ENCODE measurements at places on chromosomes 11 and 22.

DNA sequence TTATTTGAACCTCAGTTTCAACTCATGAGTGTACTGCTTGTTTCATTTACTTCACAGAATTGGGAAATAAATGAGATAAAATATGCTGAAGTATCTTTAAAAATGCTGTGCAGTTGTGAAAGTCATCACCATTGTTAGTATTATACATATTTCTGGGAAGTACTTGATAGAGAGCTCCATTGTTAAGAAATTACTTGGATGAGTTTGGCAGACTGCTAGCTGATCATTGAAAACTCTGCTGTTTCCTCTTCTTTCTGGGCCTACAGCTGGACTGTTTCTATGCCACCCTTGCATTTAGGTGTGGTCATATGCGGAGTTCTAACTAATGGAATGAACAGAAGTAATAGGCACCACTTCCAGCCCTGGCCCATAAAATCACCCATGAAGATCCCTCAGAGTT is 10.0 kb downstream of the SIK2 start:
- DNase-seq: no peak

GRCh38 chr22:17867160-17867785 is 93.0 kb upstream of the BID start:
- DNase-seq: no peak

DNA sequence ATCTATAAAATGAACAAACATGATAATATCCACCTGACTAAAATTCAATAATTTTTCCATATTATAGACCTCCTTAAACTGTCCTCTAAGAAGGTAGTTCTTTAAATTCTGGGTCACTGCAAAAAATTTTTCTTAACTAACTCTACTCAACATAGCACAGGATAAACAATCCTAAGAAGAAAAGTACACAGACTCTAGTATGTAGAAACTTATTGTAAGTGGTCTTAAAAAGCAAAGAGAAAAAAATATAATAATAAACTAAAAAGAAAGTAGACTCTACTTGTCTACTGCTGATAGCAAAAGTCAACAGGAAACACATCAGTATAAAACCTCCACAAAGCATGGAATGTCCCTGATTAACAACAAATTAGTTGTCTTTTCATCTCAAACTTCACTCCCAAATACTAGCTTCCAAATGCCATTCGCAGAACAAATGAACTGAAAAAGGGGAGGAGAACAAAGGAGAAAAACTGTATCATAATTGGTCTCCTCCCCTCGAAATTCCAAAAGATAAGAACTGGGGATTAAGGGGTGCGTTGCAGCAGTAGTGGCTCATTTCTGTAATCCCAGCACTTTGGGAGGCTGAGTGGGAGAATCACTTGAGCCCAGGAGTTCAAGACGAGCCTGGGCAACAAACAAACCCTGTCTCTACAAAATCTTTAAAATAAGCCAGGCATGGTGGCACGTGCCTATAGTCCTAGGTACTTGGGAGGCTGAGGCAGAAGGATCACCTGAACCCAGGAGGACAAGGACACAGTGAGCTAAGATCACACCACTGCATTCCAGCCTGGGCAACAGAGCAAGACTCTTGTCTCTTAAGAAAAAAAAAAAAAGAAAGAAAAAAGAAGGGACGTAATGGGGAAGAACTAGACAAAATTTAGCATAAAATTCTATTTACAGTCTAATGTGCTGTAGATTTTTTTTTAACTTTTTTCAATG is 6.5 kb downstream of the FCHSD2 start:
- DNase-seq: no peak

DNA sequence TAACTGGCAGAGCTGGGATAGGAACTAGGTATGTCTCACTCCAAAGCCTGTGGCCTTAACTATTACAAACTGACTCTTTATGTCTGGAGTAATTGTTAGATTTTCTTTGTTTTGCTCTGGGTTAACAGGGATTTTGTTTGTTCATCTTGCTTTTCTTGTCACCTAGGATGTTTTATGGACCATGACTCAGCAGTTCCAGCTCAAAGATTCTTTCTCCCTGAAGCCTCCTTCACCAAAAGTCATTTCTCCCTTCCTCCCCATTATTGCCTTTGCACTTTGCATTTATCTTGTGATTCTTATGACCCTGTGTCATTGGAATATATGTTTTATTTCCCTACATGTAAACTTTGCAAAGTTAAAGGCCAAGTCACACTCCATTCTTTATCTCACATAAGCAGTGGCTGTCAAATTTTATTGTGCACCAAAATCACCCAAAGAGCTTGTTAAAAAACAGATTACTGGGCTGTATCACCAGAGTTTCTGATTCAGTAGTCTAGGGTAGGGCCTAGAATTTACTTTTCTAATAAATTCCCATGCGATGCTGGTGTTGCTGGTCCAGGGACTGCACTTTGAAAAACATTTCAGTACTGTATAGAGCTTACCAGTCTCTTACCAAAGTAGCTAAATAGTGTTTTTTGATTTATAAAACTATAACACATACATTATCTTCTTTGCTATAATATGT is 327.7 kb downstream of the DLG2 start:
- DNase-seq: no peak

- DNase-seq: no peak
Observed at GRCh38 chr11:129386795-129387397, 11.2 kb downstream of the BARX2 start.

DNA sequence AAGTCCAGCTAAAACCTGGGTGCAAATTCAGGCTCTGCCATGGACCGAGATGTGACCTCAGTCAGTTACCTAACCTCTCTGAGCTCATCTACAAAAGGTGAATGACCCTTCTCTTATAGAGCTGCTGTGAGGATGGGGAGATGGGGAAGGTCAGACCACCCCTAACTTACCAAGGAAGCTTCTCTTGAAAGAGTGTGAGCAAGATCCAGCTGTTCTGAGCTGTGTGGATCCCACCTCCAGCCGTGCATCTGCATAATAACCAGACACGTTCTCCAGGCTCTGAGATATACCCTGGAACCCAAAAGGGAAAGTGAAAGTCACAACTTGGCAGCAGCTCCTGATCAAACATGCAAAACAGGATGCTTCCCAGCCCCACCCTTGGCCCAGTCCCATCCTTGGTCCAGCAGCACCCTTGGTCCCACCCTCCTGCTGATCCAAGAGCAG is at the start of gene APOL3:
Gene APOL3, minus strand, starts transcription at position 257 of the 444 bp plus-strand sequence. CDS start 11,700 bp downstream, outside the sequence.
- DNase-seq: no peak

GRCh38 chr11:87892291-87892690 is 283.0 kb downstream of the RAB38 start:
- no peak for DNase-seq

DNA sequence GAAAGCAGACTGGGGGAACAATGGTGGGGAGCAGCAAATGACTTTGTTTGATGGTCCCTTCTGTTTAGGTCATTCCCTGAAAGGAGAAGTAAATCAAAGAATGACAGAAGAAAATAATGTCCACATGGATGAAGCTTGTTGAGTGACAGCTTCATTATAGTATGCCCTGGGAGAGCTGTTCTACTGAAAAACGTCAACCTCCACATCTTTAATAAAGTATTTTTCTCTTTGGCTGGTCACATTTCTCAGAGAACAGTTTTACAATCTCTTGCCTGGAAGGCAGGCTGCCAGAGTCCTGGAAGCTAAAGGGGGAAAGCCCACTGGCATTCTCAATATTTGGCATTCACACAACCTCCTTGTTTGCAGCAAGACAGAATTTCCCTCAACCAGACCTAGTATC is 287.9 kb downstream of the SWAP70 start:
- DNase-seq: no peak

DNA sequence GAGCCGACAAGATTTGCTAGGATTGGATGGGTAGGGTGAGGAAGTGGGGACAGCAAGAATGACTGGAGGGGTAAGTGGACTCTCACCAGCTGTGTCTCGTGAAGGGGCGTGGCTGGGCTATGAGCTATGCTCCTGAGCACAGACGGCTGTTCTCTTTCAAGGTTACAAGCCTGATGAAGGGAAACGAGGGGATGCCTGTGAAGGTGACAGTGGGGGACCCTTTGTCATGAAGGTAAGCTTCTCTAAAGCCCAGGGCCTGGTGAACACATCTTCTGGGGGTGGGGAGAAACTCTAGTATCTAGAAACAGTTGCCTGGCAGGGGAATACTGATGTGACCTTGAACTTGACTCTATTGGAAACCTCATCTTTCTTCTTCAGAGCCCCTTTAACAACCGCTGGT is 19.9 kb downstream of the F2 start:
- no peak for DNase-seq

DNA sequence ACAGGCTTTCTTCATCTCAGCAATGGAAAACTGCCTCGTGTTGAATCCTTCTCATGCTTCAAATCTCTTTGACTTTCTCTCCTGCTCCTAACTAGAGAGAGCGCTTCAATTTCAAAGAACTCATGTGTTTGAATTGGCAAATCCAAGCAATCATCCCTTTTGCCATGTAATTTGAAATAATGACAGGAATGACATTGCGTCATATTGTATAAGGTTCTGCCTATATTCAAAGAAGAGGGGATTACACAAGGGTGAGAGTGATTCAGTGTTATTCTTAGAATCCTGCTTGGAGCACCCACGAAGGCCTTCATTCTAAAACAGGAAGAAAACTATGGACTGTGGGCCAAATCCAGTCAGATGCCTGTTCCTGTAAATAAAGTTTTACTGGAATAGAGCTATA is 720.6 kb downstream of the JRKL start:
- DNase-seq: no peak
